ENCODE measurements at places on chromosomes 4 and X. TPM values are rescaled to one million over a fixed set of nuclear protein-coding genes. Genes with fewer than 3 reads are reported as not detected.
A peak's percentile ranks its signal among the peaks of the same experiment; 100 is the strongest.

DNA sequence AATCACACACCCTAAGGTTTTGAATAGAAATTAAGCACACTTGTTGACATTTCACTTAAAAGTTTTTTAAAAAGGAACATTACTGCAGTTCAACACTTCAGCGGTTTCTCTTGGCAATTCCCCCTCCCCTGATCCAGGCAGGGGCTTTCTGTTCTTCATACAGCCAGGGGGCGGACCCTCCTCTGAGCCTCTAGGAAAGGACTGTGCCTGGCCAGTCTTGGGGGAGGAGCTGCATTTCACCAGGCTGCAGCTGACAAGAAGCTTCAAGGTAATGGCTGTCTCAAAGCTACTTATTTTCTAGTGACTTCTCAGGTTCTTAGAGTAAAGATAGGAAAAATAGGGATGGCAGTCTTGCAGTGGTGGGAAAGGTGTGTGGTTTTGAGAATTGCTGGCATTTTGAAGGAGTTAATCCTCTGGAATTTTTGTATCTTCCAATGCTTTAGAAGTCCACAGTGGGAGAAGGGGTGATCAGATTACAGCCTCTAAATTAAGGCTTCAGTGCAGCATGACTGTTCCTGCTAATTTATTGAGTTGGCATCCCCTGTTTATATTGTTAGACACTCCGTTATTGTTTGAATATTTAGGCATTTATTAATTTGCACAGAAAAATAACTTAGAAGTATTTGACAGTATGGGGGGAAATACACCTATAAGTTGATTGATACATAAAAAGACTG is 33.5 kb downstream of the PWWP3B start:
- no peak for DNase-seq

DAPP1 gene
- 4.3 TPM for total RNA-seq

DNA sequence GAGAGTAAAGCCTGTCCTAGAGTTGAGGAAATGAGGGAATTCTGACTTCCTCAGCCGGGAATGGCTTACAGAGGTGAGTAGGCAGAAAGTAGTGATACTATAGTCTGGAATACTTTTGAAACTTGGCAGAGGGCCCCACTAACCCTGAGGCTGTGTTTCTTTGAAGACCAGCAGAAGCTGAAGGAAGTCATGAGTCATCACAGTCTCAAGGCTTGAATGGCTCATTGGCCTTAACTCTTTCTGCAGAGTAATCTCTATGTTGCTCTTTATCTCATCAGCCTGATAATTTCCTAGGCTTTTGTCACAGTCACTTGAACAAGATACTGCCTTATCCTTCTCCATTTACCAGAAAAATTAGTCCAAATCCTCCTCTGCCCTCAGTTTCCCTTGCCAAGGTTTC is 80.8 kb downstream of the ANKRD50 start:
- DNase-seq: peak; percentile 70

- no peak for DNase-seq
These were observed 21.6 kb downstream of the TSPAN6 start for GRCh38 chrX:100615005-100615404.

C4orf54 gene
- total RNA-seq: 112 TPM

GRCh38 chrX:139023531-139023930 is 312.0 kb upstream of the FGF13 start:
- no peak for DNase-seq

DNA sequence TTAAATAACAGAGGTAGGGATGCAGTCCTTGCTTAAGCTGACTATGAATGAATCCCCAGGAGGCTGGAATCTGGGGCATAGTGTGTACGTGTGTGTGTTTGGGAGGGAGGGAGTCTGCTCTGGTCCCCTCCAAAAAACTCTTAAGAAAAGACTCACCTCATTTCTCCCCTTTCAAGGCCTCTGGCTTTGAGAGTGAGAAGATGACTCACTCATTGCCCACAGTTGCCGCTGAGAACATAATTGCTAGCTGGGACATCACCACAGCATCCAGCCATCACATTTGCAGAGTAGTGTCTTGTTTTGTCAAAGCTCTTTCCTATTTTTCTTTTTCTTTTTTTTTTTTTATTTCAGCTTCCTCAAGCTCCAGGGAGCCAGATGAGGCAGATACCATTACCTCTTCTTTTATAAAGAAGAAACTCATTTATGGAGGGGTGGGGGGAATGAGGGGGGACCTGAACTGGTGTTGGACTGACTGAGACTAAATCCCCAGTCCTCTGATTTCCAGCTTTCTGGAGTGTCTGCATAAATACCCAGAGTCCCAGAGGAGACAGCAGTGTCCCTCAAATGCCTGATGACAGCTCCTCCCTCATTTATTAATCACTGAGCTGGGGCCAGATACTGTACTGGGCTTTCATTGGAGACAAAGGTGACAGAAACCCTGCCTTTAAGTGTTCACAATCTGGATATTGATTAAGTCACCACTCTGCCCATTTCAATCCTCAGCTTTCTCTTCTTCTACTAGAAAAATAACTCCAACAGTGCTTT is 61.9 kb upstream of the LAS1L start:
- no peak for DNase-seq

GRCh38 chr4:15550491-15550890 is 80.8 kb downstream of the CC2D2A start:
- no peak for DNase-seq

GRCh38 chr4:81410680-81411079 is 61.0 kb downstream of the RASGEF1B start:
- DNase-seq: no peak

- no peak for DNase-seq
These were observed 53.6 kb downstream of the KLHL13 start for GRCh38 chrX:118062817-118063615.

DNA sequence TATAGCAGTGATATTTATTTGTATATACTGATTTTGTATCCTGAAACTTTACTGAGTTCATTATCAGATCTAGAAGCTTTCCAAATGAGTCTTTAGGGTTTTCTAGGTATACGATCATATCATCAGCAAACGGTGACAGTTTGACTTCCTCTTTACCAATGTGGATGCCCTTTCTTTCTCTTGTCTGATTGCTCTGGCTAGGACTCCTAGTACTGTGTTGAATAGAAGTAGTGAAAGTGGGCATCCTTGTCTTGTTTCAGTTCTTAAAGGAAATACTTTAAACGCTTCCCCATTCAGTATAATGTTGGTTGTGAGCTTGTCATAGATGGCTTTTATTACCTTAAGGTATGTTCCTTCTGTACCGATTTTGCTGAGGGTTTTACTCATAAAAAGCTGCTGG is 37.5 kb downstream of the CBR4 start:
- DNase-seq: no peak

DNA sequence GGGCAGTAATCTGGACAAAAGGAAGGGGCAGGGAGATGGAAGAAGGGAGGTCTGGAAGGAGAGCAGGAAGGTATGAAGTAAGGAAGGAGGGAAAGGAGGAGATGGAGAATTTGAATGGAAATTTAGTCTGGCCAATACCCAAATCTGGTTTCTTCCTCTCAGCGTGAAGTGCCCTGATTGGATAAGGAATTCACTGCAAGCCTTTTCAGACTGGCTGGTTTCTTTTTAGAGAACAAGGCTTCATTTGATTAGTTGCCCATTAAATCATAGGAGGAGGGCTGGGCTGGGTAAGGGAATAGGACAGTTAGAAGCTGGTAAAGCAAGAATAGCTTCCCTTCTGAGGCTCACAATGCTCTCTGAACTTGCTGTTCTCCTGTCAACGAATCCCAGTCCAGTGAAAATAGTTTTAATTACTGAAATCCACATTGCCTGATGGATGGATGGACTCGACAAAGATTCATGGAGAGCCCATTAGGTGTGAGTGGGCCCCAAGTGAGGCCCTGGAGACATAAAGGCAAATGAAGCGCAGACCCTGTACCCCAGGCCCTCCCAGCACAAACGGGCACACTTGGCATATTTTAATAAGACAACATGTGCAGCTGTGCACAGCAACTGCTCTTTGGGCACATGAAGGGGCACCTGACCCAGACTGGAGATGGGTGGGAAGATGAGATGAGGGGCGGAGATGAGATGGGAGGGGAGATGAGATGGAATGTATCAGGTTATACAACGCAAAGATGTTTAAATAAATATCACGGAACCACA is 347.1 kb upstream of the GATB start:
- no peak for DNase-seq

GRCh38 chr4:76296286-76296820 is 10.2 kb upstream of the STBD1 start:
- DNase-seq: no peak

- DNase-seq: no peak
These were observed 32.3 kb downstream of the MCUB start for GRCh38 chr4:109592367-109592766.

DNA sequence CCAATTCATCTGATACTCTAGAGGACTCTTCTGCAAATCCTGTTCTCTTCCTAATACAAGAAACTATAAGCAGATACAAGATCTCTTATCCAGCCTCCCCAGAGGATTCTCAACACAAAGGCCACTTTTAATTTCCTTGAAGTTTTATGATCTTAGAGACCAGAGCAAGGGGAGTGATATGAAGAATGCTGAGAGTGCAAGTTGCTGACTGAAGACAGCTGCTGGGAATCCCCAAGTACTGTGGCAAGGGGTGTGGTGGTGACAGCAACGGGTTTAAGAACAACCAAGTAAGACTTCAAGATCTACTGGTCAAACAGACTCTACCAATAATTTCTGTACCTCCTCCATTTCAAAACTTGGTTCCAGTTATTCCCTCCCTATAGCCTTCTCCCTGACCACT is 7.0 kb downstream of the AMMECR1 start:
- no peak for DNase-seq

ZNF185 gene
- 7.4 TPM for total RNA-seq

GRCh38 chr4:70844180-70844579 is 4.5 kb upstream of the GRSF1 start:
- DNase-seq: no peak

DNA sequence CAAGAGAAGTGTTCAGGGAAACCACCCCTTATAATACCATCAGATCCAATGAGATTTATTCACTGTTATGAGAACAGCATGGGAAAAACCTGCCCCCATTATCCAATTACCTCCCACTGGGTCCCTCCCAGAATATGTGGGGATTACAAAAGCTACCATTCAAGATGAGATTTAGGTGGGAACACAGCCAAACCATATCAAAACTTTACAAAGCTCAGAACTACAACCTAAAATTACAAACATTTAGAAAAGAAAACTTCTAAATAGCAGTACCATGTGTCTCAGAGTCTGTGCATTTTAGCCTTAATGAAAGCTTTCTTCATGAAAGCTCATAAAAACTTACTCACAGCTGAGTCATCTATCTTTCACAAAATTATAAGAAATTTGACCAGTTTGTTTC is 1442.8 kb upstream of the PCDH7 start:
- DNase-seq: no peak

DNA sequence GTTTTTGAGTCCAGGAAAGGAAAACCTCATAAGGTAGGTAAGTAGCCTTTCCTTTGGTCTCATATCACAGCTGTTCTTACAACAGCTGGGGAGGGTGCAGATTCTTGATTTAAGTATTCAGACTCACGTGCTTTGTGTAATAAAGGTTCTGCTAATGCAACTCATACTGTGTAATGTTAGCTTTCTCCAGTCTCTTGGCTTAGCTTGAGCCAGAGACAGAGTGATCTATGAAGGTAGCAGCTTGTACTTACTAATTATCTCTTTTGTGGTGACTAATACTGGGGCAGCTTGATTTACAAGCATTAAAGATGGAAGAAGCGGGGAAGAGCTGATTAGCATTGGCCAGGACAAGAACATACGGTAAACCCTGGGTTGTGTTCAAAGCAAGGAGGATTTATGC is 80.3 kb downstream of the LNX1 start:
- DNase-seq: no peak

GRCh38 chr4:150302553-150302952 is 224.3 kb downstream of the DCLK2 start:
- DNase-seq: no peak

DNA sequence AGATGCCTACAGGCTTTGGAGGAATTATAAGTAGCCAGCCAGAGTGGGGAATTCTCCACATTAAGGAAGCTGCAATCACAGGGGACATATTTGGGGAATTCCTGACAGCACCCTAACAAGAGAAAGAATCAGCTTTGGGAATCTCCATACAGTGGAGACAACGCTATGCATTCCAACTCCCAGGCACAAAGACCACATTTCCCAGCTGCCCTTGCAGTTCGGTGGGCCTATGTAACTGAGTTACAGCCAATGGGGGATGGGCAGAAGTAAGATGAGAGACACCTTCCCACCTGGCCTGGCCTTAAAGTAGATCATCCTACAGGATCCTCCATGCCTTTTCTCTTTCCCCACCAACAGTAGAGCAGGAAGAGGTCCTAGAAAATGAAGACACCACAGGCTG is 43.4 kb upstream of the CCKAR start:
- DNase-seq: no peak

GRCh38 chrX:70124678-70125077 is 8.6 kb upstream of the IGBP1 start:
- DNase-seq: no peak

MMGT1 gene
- 22.8 TPM for total RNA-seq

AFP gene
- total RNA-seq: not detected

TAF9B gene
- 24.7 TPM for total RNA-seq

SLC6A14 gene
- not detected for total RNA-seq

DNA sequence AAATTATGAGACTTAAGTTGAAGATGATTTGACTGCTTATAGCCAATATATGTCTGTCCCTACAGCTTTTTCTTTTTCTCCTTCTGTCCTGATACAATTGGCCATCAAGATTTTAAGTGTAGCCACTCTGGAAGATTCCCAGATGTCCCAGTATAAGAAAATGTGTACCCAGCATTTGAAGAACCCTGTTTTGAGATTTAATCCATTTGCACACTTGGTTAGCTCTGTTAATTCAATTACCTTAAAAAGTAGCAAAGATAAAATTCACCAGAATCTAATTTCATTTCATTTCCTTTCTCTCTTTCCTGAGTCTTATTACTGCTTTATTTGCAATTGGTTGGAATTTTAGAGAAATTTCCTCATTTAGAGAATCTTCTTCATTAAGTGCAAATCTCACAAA is 81.4 kb downstream of the DDIT4L start:
- no peak for DNase-seq

STEEP1 gene
- 16.5 TPM for total RNA-seq

GRCh38 chr4:148964456-148964855 is 522.2 kb upstream of the NR3C2 start:
- no peak for DNase-seq

GRCh38 chr4:76634220-76634619 is 199.2 kb downstream of the SHROOM3 start:
- DNase-seq: no peak

Measured in heart left ventricle (tissue), 16 donors.